ENCODE measurements at places on chromosomes 5 and 9.

GRCh38 chr9:109092051-109092580, 27.6 kb downstream of the TMEM245 start:
- DNase-seq: no peak

DNA sequence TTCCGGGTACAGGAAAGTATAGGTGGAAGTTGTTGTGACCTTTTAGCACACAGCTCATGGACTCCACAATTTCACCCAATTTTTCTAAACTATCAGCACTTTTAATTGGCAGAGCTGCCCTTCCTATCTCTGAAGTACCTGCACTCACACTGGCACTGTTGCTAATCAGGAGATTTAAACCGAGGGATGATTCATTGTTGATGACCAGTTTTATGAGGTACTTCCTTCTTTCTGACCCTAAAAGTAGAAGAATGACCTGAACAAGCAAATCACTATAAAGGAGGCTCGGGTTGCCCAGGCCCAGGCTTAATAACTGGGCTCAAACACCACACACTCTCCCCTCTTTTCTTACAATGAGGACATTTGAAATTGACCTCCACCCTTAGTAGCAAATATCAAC, 105.9 kb downstream of the KCNN2 start:
- DNase-seq: no peak

DNA sequence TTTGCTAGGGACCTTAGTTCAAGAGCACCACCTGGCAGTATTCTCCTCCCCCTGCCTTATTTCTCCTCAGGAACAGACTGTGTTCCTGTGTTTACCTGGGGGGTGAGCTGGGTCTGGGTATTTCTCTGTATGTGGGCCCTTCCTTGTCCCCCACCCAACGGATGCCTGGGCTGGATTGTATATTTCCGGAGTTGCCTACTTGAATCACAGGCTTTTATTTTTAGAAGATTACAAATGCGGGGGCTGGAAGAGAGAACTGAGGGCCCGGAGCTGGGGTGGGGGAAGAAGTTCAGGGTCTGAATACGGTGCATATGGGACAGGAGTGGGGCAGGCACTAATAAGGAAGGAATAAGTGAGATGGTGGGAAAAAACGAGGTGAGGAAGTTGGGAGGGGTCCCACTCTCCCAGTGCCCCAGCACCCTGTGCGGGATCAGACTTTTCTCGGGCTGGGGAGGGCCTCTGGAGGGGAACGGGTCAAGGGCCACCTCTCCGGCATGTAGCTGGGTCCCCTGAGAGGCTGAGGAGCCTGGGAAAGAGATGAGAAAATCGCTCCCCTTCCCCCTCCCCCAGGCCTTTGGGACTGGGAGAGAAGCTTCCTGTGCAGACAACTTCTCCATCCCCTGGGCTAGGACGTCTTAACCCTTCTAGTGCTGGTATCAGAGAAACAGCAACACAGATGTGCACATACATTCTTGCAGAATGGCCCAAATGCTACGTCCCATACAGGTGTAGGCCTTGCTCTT, 42.1 kb downstream of the PCDH1 start:
- DNase-seq: no peak

GRCh38 chr5:128135286-128135685, 51.7 kb downstream of the SLC12A2 start:
- DNase-seq: no peak

GRCh38 chr5:16446993-16447392, 18.6 kb downstream of the ZNF622 start:
- DNase-seq: no peak

GRCh38 chr9:3478549-3478953, 47.2 kb downstream of the RFX3 start:
- DNase-seq: no peak

DNA sequence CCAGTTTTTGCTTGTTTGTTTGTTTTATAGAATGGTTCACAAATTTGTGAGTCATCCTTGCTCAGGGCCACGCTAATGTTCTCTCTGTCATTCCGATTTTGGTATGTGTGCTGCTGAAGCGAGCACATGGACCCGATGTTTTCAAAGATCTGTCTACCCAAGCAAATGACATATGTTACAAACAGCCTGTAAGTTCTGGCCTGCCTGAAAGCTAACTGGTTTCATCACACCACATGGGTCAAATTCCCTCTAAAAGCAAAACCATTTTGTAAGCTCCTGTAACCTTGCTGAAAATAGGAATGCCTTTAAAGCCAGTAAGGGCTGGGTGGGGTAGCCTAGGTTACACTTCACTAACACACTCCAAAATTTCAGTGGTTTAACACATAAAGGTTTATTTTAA, 25.4 kb downstream of the DMRT3 start:
- no peak for DNase-seq

DNA sequence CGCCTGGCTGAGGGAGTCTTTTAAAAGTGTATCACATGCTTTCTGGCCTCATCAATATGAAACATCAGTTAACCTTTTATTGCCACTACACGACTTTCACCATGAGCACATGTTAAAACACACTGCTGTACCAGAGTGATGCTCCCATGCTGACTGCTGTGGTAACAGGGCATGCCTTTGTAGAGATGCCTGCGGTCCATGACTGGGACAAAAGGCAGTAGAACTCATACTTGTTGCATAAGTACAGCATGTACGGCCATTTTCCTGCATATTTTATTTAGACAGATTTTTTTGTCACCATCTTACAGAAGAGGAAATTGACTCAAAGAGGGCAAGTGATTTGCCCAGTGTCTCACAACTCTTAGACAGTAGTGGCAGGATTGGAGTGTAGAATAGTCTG, 105.7 kb upstream of the ADAMTSL1 start:
- DNase-seq: no peak

DNA sequence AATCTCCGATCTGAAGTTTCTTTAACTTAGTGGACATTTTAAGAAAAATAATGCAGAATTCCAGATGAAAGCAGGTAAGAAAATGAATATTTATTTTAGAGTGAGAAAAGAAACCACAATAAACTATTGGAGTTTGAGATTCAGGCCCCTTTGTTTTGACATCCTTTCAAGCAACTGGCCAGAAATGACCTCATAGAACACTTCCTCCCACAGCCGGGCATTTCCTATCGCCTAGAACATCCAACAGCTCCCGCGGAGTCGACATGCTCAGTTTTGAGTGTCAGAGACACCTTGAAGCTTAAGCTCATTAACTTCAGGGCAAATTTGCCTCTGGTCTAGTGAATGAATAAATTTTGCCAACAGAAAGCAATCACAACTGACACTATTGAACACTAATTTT, 369.2 kb downstream of the TLE4 start:
- DNase-seq: no peak

DNA sequence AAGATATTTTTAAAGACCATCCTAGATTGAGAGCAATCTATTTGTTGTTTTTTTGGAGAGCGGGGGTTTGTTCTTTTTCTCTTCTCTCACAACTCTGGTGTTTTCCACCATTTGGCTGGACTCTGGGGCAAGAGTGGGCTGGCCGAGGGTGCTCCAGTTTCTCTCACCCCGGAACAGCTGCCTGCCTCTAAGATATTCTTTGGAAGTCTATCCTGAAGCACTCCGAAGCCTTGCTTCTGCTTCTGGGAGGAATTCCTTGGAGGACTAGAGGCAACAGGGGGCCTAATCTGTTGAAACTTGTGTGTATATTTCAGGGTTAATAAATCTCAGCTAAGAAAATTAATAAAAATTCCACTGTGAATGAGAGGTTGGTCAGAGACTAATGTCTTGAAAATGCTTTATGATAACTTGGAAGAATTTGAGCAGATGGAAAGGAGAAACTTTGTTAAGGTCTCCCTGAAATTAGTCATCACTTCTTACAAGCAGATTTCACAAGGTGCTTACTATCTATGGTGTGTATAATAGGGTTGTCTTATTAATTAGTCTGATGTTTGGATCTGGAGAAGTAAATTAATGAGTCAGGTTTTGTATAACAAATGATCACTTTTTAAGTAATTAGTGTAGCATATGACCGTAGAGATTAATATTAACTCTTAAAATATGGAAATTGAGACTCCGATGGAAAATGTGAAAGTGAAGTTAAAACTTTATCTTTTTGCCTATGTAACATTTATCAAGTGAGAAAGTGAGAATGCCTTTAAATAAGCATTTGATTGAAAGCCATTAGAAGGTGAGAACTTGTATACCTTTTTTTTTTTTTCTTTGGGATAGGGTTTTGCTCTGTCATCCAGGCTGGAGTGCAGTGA, 4.0 kb downstream of the MAN2A1 start:
- no peak for DNase-seq

- peak; percentile 68 for DNase-seq
Measured at GRCh38 chr9:113463418-113464285, at the start of gene RGS3. Gene RGS3 (plus strand): TSS chr9:113463727. CDS start chr9:113463803, 76 bp downstream.

- DNase-seq: no peak
Measured at GRCh38 chr5:40386289-40386688, 293.4 kb upstream of the PTGER4 start.

GRCh38 chr9:7456377-7456776, 343.2 kb downstream of the DMAC1 start:
- DNase-seq: no peak

GRCh38 chr5:10607666-10608073, 43.8 kb downstream of the ANKRD33B start:
- DNase-seq: no peak

GRCh38 chr9:136947955-136948510, 3.0 kb downstream of the C8G start:
- DNase-seq: no peak

DNA sequence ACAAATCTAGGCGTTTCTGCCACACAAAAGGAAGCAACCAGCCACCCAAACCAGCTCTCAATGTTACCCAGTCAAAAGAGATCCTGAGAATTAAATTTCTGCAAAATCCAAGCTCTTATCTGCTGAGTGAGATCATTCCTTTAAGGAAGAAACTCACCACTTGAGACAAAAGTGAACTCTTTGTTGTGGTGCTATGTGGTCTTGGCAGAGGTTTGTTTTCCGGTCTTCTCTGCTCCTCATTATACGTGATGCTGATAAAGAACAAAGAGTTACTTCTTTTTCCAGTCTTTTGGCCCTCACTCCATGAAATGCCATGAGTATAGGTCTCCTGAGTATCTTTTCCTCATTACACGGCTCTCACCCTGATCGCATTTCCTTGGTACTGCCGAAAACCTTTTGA, 82.1 kb downstream of the PRKACG start:
- DNase-seq: no peak

DNA sequence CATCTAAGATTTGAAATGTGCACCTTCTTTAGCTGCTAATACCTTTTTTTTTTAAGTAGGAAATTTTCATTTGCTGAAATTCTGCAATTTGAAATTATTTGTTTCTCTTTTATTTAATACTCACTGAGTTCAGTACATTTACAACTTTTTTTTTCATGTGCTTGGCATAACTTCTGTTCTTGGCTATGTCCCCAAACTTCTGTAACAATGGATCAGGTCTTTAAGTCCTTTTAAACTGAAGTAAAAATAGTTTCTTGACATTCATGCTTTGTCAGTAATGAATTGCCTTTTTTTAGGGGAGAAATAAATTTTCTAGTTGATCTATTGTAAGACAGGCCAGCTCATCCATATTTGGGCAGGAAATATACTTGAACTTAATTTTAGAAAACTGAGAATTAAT, 41.5 kb downstream of the EDIL3 start:
- DNase-seq: no peak

DNA sequence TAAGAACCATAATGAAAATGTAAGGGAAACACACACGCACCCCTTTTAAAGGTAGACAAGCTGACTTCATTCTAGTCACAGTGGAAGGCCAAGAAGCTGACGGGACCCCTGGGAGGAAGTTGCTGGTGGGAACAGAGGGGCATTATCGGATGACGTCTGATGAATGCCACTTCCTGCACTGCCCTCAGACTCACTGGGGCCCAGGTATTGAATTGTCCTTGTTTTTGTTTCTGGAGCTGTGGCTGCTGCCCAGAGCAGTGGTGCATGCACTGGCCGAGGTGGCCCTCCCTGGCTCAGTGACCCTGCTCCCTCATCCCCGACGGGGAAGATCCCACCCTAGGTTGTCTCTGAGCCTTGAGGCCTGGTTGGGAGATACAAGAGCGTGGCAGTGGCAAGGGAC, 15.3 kb upstream of the RPL26L1 start:
- DNase-seq: no peak

GRCh38 chr9:121559183-121559582, 59.5 kb upstream of the GGTA1 start:
- no peak for DNase-seq

GRCh38 chr5:24644761-24645160, at the start of gene CDH10:
Gene CDH10 (minus strand): TSS chr5:24644978. CDS start chr5:24593490, 51,488 bp downstream.
- no peak for DNase-seq

GRCh38 chr9:110047232-110047954, 160.6 kb downstream of the C9orf152 start:
- DNase-seq: no peak

DNA sequence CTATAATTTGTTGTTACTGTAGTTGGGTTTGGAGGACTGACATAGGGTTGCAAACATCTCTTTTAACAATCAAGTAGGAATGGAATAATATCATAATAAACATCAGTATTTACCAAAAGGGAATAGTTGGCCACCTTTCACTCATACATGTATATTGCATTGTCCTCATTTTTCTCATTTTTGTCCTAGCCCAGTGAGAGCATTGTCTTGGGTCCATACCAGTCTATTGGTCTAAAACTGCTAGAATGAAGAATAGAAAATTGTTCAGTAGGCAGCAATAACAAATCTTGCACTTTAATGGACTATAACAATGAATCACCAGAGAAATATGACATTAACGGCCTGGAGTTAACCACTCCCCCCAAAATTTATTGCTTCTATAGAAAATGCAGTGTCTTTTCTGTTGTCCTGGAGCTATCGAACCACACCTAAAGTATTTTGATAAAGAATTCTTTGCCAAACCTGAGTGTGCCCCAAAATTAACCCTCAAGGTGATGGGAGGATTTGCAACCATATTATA, 80.9 kb upstream of the IL33 start:
- DNase-seq: no peak

DNA sequence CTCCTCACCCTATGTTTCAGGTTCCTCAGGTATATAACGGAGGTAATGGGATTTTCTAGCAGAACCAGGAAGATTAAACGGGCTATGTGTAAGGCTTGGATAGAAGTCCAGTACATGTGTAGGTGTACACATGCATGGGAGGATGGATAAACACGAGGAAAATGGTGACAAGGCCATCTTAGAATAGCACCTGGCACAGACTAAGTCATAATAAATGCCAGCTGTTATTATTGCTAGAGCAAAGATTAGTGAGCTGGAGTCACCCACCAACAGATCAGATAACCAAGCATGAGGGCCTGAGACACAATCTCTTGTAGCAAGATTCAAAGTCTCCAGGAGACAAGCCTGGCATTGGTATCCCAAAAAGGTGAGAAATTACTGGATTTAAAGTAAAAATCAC, 21.1 kb downstream of the SPOCK1 start:
- no peak for DNase-seq

- DNase-seq: no peak
Measured at GRCh38 chr9:112601636-112602035, 115.0 kb downstream of the KIAA1958 start.

DNA sequence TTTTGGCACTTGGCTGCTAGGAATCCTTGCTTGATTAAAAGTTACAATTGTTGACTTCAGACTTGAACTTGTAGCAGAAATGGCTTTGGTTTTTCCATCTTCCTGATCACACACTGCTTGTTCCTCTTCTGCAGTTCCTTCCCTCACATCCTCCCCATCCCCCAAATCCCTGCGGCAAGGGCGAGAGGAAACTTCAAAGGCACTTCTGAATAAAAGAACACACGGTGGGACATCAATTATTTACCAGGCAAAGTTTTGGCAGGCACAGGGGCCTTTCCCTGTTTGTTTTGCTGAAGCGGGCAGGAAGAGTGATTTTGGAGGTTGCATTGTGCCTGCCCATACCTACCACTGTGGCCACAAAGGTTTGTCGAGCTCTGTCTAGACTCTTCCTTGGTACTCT, 260.9 kb downstream of the KIF4B start:
- DNase-seq: no peak
